Stimulated activated CD4-positive, alpha-beta T cell treated with anti-CD3 and anti-CD28 coated beads, Interleukin-1b, Interleukin-23, amount 100 ng/mL, for 1 hour (primary cell): ENCODE measurements at places on chromosomes 4 and X.

DNA sequence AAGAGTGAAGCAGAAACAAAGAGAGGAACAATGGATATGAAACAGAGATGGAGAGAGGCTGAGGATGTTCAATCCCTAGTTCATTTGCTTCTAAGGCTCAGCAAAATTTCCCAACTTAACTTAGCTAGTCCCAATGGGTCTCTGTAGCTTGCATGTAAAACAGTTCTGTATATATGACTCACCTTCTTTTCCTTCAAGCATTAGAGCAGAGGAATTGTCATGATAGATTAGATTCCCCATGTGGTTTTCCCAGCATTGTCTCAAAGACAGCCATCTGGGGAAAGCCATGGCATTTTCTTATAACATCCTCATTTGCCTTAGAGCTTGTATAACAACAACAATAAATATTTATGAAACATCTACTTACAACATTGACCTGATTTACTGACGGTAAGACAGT is 93.9 kb upstream of the GATB start:
- no peak for DNase-seq

GRCh38 chr4:3304831-3305609 is 12.2 kb downstream of the RGS12 start:
- DNase-seq = no peak

- DNase-seq = no peak
Observed at GRCh38 chr4:41912546-41912945, 22.7 kb upstream of the TMEM33 start.

- no peak for DNase-seq
Observed at GRCh38 chr4:139282721-139283075, 2.7 kb upstream of the MGARP start.

DNA sequence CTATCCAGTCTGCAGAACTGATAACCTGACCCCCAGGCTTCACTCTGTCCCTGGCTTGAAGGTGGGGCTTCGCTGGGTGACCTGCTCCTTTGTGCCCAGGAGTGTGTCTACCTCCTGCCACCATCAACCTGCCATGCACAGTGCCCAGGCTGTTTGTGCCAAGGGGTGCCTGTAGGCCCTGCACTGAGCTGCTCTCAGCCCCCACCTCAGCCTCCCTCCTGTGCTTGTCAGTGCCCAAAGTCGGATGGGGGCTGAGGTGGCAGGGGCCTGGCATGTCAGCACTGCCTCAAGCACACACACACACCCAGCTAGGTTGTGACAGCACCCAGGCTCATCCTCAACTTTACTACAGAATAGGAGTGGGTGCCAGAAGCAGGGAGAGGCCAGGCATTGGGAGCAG is 23.5 kb downstream of the SPCS3 start:
- no peak for DNase-seq

GRCh38 chr4:73772363-73772762 is 32.0 kb downstream of the CXCL8 start:
- DNase-seq = no peak

DNA sequence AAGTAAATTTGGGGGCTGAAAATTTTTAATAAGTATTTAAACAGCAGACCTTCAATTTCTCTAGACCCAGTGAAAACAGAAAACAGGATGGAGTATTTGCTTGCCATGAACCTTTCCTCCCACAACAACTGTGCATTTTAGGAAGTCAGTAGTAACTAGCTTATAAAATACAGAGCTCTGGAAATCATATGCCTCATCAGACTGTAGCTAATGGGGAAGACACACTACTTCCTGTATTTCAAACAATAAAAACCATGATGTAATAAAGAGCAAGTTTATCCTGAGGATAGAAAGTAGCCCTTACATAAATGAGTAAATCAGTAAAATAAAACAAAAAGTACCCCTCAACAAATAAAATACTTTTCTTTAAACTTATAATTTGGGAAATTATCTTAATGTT is 280.1 kb upstream of the ZFP42 start:
- no peak for DNase-seq
